ENCODE measurements at places on chromosomes 5 and 9.

DNA sequence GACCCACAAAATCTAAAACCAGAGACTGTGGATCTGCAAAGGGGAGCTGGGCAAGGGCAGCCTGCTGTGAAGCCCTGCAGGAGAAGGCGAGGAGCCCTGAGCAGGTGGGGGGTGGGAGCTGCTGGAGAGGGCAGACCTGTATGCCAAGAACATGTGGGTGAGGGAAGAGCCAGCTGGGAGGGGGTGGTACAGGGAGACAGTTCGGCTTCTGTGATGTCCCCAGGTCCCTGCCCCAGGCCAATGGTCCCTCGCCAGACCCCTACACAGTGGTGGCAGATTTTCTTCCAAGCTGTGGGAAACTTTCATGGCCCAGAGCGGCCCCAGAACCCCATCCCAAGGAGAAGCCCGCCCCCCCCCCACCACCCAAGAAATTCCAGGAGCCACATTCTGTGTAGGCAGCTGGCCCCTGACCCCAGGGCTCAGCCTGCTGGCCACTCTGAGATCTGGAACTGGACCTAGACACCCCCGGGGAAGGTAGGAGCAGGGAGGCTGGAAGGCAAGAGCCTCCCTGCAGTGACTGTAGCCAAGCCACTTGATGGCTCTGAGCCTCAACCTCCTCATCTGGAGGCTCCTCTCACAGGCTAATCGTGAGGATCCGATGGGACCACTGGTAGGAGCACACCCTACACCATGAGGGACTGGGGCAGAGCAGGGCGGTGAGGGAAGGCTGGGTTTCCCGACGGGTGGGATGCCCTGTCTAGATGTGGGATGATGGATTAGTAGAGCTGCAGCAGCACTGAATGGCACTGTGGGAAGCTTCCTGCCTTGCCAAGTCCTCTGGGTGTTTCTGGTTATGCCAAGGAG, 22.6 kb upstream of the CSF1R start:
- DNase-seq, result no peak

DNA sequence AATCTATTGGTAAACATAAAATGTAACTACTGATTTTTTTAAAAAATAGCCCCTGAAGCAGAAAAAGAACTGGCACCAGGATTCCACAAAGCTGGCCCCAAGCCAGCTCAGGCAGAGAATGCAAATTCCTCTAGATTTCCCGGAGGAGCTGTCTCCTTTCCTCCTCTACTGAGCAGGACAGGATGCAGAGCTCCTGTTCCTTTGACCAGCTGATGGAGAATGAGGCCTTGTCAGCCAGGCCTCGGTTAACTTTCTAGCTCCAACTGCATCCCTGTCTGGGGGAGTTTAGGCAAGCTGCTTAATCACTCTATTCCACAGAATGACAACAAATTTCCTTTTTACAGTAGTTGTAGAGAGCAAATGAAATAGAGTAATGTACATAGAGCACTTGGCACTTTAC, 155.5 kb downstream of the GNAQ start:
- DNase-seq, result no peak

- DNase-seq, result peak; percentile 19
Observed at GRCh38 chr9:128787659-128788058, 606 bp downstream of the TBC1D13 start.

- DNase-seq, result no peak
Observed at GRCh38 chr5:561408-561807, 37.2 kb upstream of the SLC9A3 start.

DNA sequence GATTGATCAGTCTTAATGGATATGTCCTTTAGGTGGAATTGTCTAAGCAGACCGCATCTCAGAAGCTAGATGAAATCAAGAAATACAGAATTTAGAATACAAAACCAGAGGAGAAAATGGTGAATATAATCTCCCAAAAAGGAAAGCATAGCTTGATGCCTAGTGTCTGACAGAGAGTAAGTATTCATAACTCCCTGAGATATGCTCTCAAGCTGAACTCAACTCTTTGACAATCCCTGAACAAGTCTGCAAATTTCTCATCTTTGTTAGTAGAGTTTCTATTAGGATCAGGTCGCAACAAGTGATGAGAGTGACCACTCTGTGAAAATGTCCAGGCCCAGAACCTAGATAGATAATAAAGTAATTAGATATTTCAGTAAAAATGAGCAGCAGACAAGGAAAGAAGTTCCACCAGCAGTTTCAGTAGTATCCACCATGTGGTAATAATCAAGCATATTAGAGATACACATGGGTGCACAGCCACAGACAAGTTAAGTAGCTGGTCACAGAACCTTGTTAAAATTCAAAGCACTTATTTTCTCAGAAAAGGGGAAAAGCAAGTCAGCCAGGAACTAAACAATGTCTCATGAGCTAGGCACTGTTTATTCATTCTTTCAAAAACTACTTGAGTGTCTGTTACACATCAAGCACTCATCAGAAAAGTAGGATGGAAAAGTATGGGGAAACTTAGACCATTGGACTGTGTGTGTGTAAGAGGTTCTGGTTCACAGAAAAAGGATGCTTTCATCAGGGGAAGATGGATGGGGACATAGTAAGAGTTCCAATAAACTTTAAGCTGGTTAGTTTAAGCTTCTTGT, 481.5 kb upstream of the TUSC1 start:
- no peak for DNase-seq

GRCh38 chr9:105373723-105374122, 74.1 kb upstream of the FSD1L start:
- no peak for DNase-seq

DNA sequence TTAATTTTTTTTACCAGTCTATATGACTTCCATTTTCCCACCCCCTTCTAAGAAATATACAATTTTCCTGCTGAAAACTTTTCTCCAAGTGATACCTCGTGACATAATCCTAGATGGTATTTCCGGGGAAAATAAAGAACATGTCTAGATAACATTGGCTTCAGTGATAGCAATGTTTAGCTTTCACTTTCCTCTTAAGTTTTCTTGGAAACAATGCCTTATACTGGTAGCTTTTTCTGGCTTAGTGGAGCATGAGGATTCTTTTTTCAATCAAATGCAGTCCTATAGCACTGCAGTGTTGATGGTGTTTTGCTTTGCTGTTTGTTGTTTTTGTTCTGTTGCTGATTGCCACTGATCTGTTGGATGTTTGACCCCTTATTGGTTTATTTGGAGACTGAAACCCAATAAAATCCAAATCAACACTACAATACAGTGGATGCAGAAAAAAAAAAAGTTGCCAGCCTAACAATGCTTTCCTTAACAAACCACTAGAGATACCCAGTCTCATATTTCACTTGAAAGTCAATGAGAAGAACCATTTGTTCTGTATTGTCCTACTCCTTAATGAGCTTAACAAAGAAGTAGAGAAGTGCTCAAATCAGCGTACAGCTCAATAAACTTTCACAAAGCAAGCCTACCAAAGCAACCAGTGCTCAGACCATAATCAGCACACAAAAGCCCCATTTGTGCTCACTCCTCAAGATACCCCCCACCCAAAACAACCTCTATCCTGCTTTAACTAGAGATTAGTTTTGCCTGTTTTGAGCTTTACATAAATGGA, 74.2 kb upstream of the GRAMD2B start:
- no peak for DNase-seq

GRCh38 chr5:104952876-104953275, 1390.3 kb upstream of the NUDT12 start:
- no peak for DNase-seq

- no peak for DNase-seq
Observed at GRCh38 chr9:121811140-121811539, 159.7 kb downstream of the DAB2IP start.

- no peak for DNase-seq
Observed at GRCh38 chr5:3220638-3221288, 374.9 kb upstream of the IRX1 start.
